ENCODE measurements at places on chromosomes 5 and 9. TPM values are rescaled to one million over a fixed set of nuclear protein-coding genes. Genes with fewer than 3 reads are reported as not detected.

The PDE6A gene
- total RNA-seq, result 0.47 TPM

The EQTN gene
- total RNA-seq, result not detected

The EPB41L4B gene
- 1.7 TPM for total RNA-seq

The PRRX2 gene
- 0.18 TPM for total RNA-seq

The CCL27 gene
- total RNA-seq, result 0.76 TPM

The SPINK4 gene
- not detected for total RNA-seq

The HRCT1 gene
- 0.48 TPM for total RNA-seq

The MZB1 gene
- 0.24 TPM for total RNA-seq

The SGCD gene
- 5.8 TPM for total RNA-seq

The PCDHGA5 gene
- 6.9 TPM for total RNA-seq

GRCh38 chr5:172632346-172633092 lies 8.5 kb upstream of the NEURL1B start:
- no peaks in the 10 kb centered on the region for H3K36me3 ChIP-seq
- H3K4me1 ChIP-seq, result no peaks in the 10 kb centered on the region
- H3K27ac ChIP-seq, result no peak overlapping the region
- no peaks in the 10 kb centered on the region for H3K27me3 ChIP-seq
- no peak overlapping the region for H3K4me3 ChIP-seq

- H3K27ac ChIP-seq, result peak overlapping the region; percentile 7
- H3K27me3 ChIP-seq, result no peaks in the 10 kb centered on the region
- peaks cover 41% of the 10 kb centered on the region for H3K4me1 ChIP-seq
- H3K4me3 ChIP-seq, result no peak overlapping the region
Observed at GRCh38 chr9:113602126-113603047, 138.9 kb downstream of the RGS3 start.

DNA sequence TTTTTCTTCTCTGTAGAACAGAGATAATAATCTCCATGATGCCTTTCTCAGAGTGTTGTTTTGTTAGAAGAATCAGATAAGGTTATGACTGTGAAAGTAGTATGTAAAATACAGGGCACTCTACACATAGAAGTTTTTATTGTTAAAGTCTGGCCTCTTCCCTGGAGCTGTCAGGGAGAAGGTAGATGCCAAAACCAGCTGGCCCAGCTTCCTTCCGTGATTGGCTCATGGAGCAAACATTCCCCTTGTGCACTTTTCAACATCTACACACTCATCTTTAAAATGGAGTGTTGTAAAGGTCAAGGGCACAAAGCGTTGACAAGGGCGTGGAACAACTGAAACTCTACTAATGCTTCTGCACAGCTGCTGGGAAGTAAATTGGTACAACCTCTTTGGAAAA lies 7.4 kb upstream of the RNF183 start:
- no peak overlapping the region for H3K4me3 ChIP-seq
- H3K36me3 ChIP-seq, result no peaks in the 10 kb centered on the region
- peaks cover 34% of the 10 kb centered on the region for H3K4me1 ChIP-seq
- no peak for DNase-seq

DNA sequence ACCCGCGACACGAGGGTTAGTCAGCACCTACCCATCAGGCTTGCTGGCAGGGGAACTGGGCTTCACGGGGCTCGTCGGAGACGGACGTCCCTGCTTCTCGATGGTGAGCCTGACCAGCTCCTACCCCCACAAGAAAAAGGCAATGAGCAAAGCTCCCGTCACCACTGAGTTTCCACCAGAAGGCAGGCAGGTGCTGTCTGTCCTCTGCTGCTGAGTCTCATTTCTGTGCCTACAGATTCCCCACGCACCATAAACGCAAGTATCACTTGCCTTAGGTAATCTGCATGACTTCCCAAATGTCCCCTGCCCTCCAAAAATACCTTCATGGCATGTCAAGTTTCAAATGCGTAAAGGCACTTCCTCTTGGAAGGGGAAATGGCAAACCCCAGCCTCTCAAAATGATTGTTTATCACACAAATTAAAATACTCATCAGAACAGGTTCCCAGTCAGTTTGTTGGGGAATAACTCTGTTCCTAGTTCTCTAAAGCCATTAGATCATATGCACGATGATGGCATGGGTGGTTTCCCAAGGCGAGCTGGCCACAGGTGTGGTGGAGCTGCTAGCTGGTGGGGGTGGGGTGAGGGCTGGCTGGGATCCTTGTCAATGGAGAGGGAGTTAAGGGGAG lies 85.0 kb downstream of the PRRT1B start:
- peaks cover 74% of the 10 kb centered on the region for H3K4me1 ChIP-seq
- no peaks in the 10 kb centered on the region for H3K36me3 ChIP-seq
- no peaks in the 10 kb centered on the region for H3K27me3 ChIP-seq
- no peak overlapping the region for H3K4me3 ChIP-seq

GRCh38 chr5:142007237-142007544 lies 5.6 kb downstream of the GNPDA1 start:
- H3K36me3 ChIP-seq, result peaks cover 2% of the 10 kb centered on the region
- H3K4me1 ChIP-seq, result no peaks in the 10 kb centered on the region
- H3K27ac ChIP-seq, result no peak overlapping the region
- no peaks in the 10 kb centered on the region for H3K27me3 ChIP-seq

- H3K36me3 ChIP-seq, result no peaks in the 10 kb centered on the region
- H3K4me1 ChIP-seq, result no peaks in the 10 kb centered on the region
- no peak overlapping the region for H3K4me3 ChIP-seq
- no peak for DNase-seq
Observed at GRCh38 chr9:87787735-87788134, 61.8 kb downstream of the CTSL start.

GRCh38 chr5:59169081-59169767 lies 586.3 kb downstream of the RAB3C start:
- no peaks in the 10 kb centered on the region for H3K4me1 ChIP-seq
- H3K4me3 ChIP-seq, result no peak overlapping the region
- H3K27ac ChIP-seq, result no peak overlapping the region
- H3K27me3 ChIP-seq, result no peaks in the 10 kb centered on the region

- H3K36me3 ChIP-seq, result no peaks in the 10 kb centered on the region
- H3K4me1 ChIP-seq, result peaks cover 15% of the 10 kb centered on the region
- no peaks in the 10 kb centered on the region for H3K27me3 ChIP-seq
- no peak for DNase-seq
- no peak overlapping the region for H3K27ac ChIP-seq
Observed at GRCh38 chr5:68995845-68996545, 97.8 kb upstream of the SLC30A5 start.

DNA sequence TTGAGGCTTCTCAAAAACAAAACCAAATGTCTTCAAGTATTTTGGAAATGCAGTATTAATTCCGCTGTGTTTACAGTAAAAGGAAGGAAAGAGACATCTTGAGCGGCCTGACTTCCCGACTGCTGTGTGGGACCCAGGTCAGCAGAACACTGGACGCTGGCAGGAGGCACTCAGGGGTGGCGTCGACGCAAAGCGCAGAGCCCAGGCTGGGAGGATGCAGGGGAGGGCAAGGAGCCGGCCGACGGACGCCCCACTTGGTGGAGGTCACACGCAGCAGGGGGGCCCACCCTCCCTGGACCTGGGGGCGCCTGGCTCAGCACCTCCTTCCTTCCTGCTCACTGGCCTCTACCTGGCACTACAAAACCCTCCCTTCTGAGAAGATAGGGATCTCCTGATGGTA lies 19.7 kb downstream of the SLC12A7 start:
- no peak overlapping the region for H3K27ac ChIP-seq
- peaks cover 3% of the 10 kb centered on the region for H3K4me1 ChIP-seq
- H3K4me3 ChIP-seq, result no peak overlapping the region
- DNase-seq, result no peak

DNA sequence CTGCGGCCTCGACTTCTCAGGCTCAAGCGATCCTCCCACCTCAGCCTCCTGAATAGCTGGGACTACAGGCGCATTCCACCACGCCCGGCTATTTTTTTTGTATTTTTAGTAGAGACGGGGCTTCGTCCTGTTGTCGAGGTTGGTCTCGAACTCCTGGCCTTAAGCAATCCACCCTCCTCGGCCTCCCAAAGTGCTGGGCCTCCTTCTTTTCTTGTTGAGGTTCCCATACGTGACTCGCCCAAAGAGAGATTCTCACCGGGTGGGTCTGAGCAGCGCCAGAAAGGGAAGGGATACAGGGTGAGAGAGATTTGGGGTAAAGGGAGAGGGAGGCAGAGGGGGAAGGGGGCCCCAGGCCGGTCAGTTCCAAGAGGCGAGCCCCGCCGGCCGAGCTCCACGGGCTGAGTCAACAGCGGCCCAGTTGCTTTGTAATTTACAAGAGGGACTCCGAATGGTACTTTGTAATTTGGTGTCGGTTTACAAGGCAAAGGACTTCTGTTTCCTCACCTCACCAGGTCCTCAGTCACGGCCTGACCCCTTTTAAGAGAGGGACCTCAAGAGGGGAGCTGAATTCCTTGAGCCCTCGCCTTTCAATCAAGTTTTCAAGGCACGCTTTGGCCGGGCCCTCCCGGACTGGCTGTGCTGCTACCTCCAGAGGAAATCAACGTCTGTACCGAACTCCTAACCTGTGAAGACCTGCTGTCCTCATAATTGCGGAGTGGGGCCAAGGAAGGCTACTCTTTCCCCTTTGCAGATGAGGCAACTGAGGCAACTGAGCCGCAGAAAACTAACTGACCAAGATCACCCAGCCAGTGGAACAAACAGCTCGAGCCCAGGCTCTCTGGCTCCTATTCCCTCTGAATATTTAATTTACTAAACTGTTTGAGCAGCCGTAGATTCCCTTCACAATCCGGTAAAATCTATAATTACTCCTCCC lies 3.3 kb upstream of the DMRT2 start:
- H3K27ac ChIP-seq, result no peak overlapping the region
- H3K4me1 ChIP-seq, result no peaks in the 10 kb centered on the region
- no peak for DNase-seq

DNA sequence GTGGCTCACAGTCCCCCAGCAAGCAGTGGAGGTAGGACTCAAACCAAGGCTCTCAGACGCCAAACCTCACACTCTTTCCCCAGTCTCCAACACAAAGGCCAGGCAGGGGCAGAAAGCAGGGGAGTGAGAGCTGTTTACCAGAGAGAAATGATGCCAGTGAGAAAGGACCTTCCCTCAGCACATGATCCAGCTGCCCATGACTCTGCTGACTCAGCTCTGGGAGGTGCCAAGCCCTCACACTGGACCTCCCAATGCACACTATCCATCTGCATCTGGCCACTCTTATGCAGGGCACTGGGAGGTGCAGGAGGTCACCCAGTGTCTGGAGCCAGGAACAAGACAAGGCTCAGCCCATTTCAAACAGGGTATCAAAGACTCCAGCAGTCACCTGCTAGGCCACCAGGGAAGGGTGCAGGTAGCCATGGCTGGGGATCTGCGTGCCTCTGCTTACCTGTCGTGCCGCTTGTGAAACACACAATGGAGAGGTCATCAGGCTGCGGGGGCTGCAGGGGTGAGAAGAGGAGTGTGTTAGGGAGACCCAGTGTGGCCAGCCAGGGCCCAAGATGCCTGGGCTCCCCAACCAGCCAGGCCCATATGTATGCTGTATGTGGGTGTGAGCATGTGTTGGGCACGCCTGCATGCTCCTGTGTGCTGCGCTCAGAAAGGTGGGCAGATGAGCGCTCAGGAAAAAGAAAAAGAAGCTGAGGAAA lies 26.3 kb downstream of the ACSL6 start:
- no peak overlapping the region for H3K27ac ChIP-seq
- DNase-seq, result no peak
- H3K4me3 ChIP-seq, result no peak overlapping the region
- H3K27me3 ChIP-seq, result no peaks in the 10 kb centered on the region
- no peaks in the 10 kb centered on the region for H3K4me1 ChIP-seq
- H3K36me3 ChIP-seq, result no peaks in the 10 kb centered on the region

Measured in SJCRH30 (cell line).